Activated naive CD8-positive, alpha-beta T cell treated with anti-CD3 and anti-CD28 coated beads, Interleukin-2, amount 10 ng/mL, durations not matched to agents 7 days and 5 days (primary cell): ENCODE measurements at places on chromosomes 3 and 15. TPM values are rescaled to one million over a fixed set of nuclear protein-coding genes. Genes with fewer than 3 reads are reported as not detected.

The CCNB2 gene
- 75.9 TPM for total RNA-seq

The CCDC13 gene
- total RNA-seq = 0.85 TPM

The SPTSSB gene
- total RNA-seq = not detected

The C3orf22 gene
- not detected for total RNA-seq

The CCR9 gene
- total RNA-seq = 21.6 TPM

The TMEM207 gene
- total RNA-seq = not detected

The CYP19A1 gene
- total RNA-seq = not detected

The ILDR1 gene
- total RNA-seq = not detected

- H3K36me3 ChIP-seq = no peaks in the 10 kb centered on the region
- H3K4me3 ChIP-seq = no peak overlapping the region
- no peaks in the 10 kb centered on the region for H3K4me1 ChIP-seq
- H3K27ac ChIP-seq = no peak overlapping the region
- DNase-seq = no peak
Measured at GRCh38 chr3:105394177-105394576, 27.5 kb downstream of the ALCAM start.

DNA sequence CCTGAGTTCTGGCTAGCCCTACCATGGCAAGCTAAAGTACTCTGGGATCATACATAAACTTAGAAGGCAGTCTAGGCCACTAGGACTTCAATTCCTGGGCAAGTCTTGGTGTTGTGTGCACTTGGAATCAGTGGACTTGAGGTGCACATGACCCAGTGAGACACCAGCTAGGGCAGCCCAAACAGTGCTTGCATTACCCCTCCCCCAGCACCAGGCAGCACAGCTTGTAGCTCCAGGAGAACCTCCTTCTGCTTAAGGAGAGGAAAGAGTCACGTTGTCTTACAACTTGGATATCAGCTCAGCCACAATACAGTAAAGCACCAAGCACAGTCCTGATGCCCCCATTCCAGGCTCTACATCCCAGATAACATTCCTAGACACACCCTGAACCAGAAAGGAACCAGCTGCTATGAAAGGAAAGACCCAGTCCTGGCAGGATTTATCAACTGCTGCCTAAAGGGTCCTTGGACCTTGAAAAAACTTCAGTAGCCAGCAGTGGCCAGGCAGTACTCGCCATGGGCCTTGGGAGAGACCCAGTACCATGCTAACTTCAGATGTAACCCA is 57.2 kb downstream of the MYO9A start:
- peaks cover 1% of the 10 kb centered on the region for H3K4me1 ChIP-seq
- DNase-seq = no peak
- H3K27me3 ChIP-seq = no peaks in the 10 kb centered on the region
- H3K27ac ChIP-seq = no peak overlapping the region

GRCh38 chr3:185067173-185067572 is 85.7 kb downstream of the C3orf70 start:
- no peaks in the 10 kb centered on the region for H3K4me1 ChIP-seq
- H3K4me3 ChIP-seq = no peak overlapping the region
- no peaks in the 10 kb centered on the region for H3K27me3 ChIP-seq
- no peaks in the 10 kb centered on the region for H3K36me3 ChIP-seq

- DNase-seq = no peak
- no peaks in the 10 kb centered on the region for H3K36me3 ChIP-seq
- H3K27me3 ChIP-seq = peaks cover 16% of the 10 kb centered on the region
- H3K4me1 ChIP-seq = peaks cover 6% of the 10 kb centered on the region
- no peak overlapping the region for H3K4me3 ChIP-seq
- H3K27ac ChIP-seq = no peak overlapping the region
Measured at GRCh38 chr3:127786353-127787070, 35.8 kb downstream of the MGLL start.

GRCh38 chr15:99451484-99451883 is 114.3 kb upstream of the MEF2A start:
- peaks cover 17% of the 10 kb centered on the region for H3K27me3 ChIP-seq
- no peaks in the 10 kb centered on the region for H3K36me3 ChIP-seq
- no peak overlapping the region for H3K27ac ChIP-seq
- peak overlapping the region; percentile 77 for H3K4me3 ChIP-seq

GRCh38 chr3:61450866-61451265 is 110.5 kb upstream of the PTPRG start:
- no peak for DNase-seq
- no peak overlapping the region for H3K4me3 ChIP-seq
- H3K27me3 ChIP-seq = no peaks in the 10 kb centered on the region
- H3K27ac ChIP-seq = no peak overlapping the region
- no peaks in the 10 kb centered on the region for H3K4me1 ChIP-seq

DNA sequence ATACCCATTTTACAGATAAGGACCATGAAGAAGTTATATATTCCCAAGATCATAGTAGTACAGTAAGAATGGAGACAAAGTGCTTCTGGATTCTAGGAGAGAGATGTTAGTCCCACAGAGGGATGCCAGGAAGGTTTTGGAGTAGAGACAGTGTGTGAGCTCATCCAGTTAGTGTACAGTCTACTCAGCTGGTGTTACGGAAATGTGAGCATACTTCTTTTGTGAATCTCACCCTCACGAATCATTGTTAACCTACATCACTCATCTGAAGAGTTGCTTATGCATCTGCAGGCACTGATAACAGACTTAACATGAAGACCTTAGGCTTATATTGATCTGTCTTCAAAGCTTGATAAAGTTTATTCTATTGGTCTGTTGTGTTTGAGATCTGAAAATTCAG is 106.6 kb upstream of the PTPRG start:
- no peak overlapping the region for H3K4me3 ChIP-seq
- DNase-seq = no peak
- H3K4me1 ChIP-seq = no peaks in the 10 kb centered on the region
- H3K36me3 ChIP-seq = no peaks in the 10 kb centered on the region

GRCh38 chr15:62323353-62323890 is 158.3 kb upstream of the C2CD4B start:
- H3K4me3 ChIP-seq = no peak overlapping the region
- no peaks in the 10 kb centered on the region for H3K4me1 ChIP-seq
- no peaks in the 10 kb centered on the region for H3K36me3 ChIP-seq
- peaks cover 28% of the 10 kb centered on the region for H3K27me3 ChIP-seq
- H3K27ac ChIP-seq = no peak overlapping the region
- no peak for DNase-seq

DNA sequence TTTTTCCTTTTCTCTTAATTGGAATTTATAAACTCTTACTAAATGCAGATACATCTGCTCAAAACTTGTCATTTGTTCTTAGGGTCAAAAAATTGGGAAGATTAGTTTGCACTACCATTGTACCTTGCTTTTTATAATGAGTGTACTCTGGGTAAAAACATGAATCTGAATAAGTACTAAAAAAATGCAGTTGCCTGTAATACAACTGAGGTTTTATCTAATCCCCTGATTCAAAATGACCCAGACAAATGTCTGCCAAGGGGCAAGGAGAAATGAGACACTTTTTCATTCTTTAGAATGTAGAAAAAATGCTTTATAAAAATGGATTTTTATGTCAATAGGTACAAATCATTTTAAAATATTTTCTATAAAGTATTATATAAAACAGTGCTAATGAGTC is 42.4 kb downstream of the RASA2 start:
- H3K27ac ChIP-seq = peak overlapping the region; percentile 39
- no peak overlapping the region for H3K4me3 ChIP-seq
- peaks cover 43% of the 10 kb centered on the region for H3K36me3 ChIP-seq
- no peak for DNase-seq
